ENCODE measurements at places on chromosomes 2 and 18. TPM values are rescaled to one million over a fixed set of nuclear protein-coding genes. Genes with fewer than 3 reads are reported as not detected.

Gene ITPRID2
- 51.6 TPM for total RNA-seq

- DNase-seq = no peak
These were observed 111.5 kb upstream of the SULT1C3 start for GRCh38 chr2:108128249-108128648.

Gene CACNB4
- 0.83 TPM for total RNA-seq

DNA sequence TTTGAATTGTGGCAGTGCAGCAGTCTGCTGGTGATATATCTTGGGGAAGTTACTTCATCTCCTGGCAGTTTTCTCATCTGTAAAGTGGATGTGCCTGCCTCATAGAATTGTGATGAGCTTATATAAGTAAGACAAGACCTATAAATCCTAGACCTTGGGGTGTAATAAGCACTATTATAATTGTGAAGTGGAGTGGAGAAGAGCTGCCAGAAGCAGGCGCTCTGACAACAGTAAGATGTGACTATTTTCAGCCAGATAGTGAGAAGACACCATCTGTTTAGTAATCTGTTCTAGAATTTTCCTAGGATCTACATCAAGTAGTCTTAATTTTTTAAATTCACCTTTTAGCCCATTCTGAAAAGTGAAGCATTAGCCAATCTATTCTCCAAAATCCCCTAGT, 85.6 kb upstream of the TSPYL6 start:
- DNase-seq = no peak

- DNase-seq = no peak
These were observed 235.0 kb downstream of the PMAIP1 start for GRCh38 chr18:60134806-60135205.

DNA sequence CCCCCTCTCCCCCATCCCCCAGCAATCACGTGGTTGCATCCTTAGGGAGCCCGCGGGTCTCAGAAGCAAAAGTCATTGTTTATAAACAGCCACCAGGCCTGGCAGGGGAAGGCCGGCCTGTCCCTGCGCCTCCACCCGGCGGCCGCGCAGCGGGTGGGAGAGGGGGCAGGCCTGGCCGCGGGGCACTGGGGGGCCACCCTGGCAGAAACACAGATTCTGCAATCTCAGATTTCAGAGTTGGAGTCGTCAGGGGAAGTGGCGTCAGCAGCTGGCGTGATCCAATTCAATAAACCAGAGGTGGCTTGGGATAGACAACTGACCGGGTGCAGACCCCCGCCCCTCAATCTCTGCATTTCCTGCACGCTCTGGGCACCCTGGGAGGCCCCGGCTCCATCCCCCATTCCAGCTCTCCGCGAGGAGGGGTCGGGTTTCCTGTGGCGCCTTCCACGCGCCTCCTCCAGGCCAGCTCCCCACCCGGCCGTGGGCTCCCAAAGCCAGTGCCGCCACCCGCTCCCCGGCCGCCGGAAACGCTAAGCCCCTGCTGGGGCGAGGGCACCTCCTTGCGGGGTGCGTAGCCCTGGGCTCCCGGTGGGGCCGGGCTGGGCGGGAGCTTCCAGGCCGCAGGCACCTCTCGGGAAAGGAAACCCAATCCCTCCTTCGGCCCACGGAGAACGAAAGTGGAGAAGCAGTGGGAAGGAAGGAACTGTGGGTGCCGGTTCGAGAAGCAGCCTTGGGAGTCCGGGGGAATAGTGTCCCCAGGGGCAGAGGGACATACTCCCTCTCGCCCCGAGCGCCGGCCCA, 1.1 kb downstream of the BIN1 start:
- no peak for DNase-seq

Gene GALNT13
- not detected for total RNA-seq

DNA sequence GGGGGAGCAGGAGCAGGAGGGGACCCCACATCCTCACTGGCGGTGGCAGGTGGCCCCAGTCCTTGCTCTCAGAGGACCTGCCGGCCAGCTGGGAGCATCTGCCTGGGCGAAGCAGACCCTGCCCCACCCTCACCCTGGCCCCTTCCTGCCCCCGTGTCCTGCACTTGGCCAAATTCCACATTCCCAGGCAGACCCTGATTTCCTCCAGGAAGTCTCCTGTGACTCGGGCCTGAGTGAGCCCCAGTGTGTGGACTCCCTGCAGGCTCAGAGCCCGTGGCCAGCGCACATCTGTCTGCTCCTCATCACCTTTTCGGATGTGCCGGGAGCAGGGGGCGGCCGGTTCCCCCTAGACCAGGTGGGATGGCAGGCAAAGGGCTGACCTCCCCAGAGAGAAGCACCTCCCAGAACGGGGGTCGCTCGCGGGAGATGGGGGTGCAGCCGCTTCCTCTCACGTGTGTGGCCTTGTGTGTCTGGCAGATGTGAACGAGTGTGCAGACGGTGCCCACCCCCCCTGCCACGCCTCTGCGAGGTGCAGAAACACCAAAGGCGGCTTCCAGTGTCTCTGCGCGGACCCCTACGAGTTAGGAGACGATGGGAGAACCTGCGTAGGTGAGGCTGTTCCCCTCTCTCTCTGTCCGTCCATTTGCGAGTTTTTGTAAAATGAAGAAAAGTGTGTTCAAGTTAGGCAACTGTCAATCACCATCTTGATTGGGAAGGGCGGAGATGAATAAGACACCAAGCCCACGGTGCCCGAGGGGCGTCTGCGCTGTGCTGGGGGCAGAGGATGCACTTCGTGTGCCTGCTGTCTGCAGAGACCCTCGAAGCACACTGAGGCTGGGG, 90.4 kb downstream of the TPO start:
- DNase-seq = no peak

DNA sequence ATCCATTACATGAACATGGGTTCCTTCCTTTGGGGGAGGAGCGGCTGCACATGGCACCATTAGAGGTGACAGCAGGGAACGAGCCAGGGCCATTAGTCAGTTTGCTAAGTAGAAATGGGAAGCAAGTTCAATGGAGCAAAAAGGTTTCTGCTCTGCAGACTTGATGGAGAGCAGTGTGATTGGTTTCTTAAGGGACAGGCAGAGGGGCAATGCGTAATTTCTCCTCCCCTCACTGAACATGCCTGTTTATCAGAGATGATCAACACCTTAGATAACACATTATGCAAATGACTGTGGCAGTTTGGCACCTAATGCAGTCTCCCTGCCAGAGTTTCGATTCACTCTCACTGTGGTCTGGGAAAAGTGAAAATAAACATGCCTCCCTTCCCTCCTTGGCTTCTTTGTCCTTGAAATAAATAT, 414.5 kb downstream of the STK39 start:
- no peak for DNase-seq

All from activated T-helper 1 cell treated with anti-CD3 and anti-CD28 coated beads, Interleukin-12 subunit alpha, Interleukin-12 subunit beta, Interleukin-2, Interleukin-4 antibody, amounts not matched to agents 30 ng/mL and 10 ng/mL and 1 ng/mL, durations not matched to agents 14 hours and 24 hours and 36 hours (primary cell).